DMS53 (cell line): ENCODE measurements at places on chromosomes 4 and X.

- no peak for DNase-seq
Observed at GRCh38 chr4:181427076-181427475, 816.1 kb upstream of the TENM3 start.

DNA sequence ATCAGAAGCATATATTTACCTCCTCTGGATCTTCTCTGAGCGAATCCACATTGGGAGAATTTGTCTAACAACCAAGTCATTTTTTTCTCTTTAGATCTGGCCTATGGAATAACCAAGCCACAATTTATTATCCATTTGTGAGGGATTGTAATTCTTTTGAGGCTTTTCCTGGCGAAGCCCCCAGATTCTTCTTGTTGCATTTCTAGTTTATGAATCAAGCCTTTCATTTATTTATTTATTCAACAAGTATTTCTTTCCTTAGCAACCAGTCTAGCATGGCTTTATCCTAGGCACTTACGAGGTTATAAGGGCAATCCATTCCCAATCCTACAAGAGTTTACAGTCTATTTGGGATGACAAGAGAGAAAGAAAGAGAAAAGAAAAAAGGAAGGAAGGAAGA lies 18.4 kb upstream of the FNIP2 start:
- no peak for DNase-seq

DNA sequence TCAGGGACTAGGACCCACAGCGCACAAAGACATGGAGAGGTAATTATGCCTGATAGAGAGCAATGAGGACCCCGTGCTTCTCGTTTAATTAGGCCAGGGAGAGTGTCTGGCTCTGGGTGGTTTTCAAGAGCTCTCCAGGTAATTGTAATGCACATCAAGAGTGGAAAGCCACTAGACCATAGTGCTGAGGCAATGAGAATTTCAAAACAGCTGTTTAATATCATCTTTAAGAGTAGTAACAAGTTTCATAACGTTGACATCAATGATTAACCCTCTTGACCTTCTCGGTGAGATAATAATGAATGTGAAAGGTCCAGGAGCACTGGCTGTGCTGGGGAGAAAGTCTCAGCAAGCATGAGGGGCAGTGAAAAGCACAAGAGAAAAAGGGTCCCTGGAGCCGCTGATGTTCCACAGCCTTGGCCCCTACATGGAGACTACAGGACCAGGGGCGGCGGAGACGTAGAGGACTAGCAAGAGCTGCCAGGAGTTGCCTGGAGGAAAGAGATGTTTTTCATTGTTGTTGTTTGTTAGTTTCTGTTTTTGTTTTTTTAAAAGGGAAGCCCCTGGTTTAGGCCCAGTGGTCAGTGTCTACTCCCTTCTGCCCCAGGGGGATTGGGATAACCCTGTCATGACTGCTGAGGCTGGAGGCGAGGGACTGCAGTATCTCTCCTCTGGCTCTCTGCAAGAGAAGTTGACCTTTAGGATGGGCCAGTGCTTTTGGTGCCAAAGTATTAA lies 14.8 kb upstream of the CXCR3 start:
- peak; percentile 47 for DNase-seq

DNA sequence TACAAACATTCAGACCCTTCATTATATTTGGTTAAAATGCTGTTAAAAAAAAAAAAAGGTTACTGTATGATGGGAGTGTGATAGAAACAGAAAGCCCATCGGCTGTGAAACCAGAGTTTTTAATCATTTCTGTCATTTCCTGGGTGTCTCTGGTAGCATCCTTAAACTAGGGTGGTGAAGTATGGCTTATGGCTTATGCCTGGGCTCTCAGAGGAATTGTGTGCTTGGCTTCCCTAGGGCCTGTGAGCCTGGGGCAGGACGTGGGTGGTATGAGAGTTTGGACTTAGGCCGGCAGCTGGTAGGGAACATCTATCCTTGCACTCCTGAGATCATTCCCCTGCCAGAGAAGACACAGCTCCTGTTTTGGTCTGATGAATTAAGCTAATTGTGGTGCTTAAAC lies 52.2 kb downstream of the DCUN1D4 start:
- peak; percentile 3 for DNase-seq

GRCh38 chr4:42478509-42478908 lies 81.2 kb downstream of the SHISA3 start:
- DNase-seq, result no peak

GRCh38 chr4:170750519-170750918 lies 660.8 kb upstream of the AADAT start:
- no peak for DNase-seq

DNA sequence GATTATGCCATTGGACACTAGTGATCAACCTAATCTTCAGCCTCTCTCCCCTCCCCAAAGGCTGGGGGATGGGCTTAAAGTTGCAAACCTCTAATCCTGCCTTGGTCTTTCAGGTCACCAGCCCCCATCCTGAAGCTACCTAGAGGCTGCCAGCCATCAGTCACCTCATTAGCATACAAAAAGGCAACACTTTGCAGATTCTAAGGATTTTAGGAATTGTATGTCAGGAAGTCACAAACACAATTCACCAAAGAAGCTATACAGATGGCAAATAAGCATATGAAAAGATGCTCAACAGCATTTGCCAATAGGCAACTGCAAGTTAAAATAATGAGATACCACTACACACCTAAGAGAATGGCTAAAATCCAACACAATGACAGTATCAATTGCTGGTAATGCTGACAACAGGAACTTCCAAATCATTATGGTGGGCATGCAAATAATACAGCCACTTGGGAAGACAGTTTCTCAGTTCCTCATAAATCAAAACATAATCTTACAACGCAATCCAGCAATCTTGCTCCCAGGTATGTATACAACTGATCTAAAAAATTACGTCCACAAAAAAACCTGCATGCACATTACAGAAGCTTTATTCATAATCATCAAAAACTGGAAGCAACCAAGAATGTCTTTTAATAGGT lies 9.0 kb upstream of the PIM2 start:
- DNase-seq, result no peak

DNA sequence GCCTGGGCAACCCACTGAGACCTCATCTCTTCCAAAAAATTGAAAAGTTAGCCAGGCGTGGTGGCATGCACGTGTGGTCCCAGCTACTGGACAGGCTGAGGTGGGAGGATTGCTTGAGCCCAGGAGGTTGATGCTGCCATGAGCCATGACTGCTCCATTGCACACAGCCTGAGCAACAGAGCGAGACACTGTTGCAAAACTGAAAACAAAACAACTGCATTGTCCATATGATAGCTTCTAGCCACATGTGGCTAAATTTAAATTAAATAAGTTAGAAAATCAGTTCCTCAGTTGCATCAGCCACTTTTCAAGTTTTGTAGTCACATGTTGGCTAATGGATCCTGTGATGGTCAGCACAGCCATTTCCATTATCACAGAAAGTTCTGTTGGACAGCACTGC lies 67.9 kb downstream of the GAB1 start:
- no peak for DNase-seq

DNA sequence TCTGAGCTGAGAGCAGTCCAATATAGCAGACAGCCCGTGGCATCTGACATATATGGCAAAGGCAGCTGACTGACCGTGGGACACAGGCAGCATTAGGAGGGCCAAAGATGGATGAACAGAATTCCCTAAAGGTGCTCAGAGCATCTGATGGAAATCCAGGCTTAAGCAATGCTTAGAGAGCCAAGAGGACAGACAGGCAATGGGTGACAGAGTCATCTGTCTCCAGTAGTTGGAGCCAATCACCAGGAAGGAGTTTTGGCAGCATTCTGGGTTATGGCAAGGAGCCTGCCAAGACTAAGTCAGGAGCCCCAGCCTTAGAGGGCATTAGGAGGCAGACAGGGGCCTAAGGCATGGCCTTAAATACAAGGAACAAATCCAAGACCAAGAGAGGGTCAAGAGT lies 153.3 kb upstream of the USP9X start:
- DNase-seq, result no peak

DNA sequence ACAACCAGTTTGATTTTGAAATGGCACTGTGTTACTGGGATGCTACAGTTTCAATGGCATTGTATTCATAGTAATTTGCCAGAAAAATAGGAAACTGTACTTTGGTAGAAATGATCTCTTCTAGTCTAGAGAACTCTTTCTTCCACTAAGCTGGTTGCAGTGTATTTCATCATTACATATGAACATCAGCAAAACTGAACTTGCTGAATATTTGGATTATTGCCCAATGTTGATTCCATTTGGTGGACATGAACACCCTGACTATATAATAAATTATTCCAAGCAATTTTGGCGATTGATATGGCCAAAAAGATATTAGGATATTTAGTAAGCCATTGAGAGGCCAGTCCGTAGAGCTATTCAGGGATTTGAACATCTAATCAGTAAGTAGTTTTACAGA lies 191.8 kb upstream of the CXorf66 start:
- no peak for DNase-seq

- DNase-seq, result peak; percentile 63
Observed at GRCh38 chr4:138938366-138938690, 77.3 kb upstream of the NOCT start.

GRCh38 chrX:30278365-30278764 lies 30.8 kb downstream of the NR0B1 start:
- DNase-seq, result peak; percentile 37

- no peak for DNase-seq
Observed at GRCh38 chr4:105352826-105353225, 121.0 kb downstream of the PPA2 start.

GRCh38 chr4:154984616-154985015 lies 203.5 kb downstream of the RBM46 start:
- no peak for DNase-seq
